Cardiac fibroblast (primary cell): ENCODE measurements at places on chromosomes 1 and 21.

GRCh38 chr1:55334797-55335196 lies 119.6 kb upstream of the USP24 start:
- no peak for DNase-seq

GRCh38 chr1:190615818-190616217 lies 138.2 kb upstream of the BRINP3 start:
- DNase-seq, result no peak

- no peak for DNase-seq
Observed at GRCh38 chr1:110454328-110454727, 3.4 kb downstream of the PROK1 start.

- DNase-seq, result no peak
Observed at GRCh38 chr1:28132171-28133167, 44.0 kb downstream of the PTAFR start.

DNA sequence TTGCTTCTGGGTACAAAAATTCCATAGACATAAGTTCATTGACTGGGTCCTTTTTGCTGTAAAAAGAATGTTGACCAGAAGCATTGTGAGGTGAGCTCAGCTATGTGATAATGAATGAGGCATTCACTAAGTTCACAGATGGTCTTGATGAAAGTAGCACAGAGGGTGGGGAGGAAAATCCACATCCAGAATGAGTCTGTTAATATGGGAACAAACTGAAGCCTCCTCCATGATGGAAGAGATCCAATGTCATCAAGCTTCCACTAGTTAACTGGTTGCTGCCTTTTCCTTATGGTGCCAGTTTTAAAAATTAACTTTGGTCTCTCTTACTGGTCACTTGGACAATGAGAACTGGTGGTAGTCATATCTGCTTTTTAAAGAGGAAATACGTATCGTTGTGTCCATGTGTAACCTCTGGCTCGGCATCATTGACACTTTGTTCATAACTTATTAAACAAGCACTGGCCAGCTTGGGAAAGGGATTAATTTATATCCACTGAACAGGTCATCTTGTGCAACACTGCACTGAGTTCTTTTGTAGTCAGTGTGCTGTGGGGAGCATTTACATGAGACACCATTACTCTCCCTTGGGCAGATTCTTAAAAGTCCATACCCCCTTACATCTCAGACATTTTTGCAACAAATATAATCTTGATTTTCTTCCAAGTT lies 88.6 kb downstream of the ADAMTS1 start:
- no peak for DNase-seq

- no peak for DNase-seq
Observed at GRCh38 chr21:46404306-46404705, 54.4 kb upstream of the DIP2A start.

- peak; percentile 95 for DNase-seq
Observed at GRCh38 chr21:43645136-43645891, 14.0 kb downstream of the HSF2BP start.

- DNase-seq, result peak; percentile 95
Observed at GRCh38 chr1:153697191-153698019, 18.9 kb downstream of the NPR1 start.
